ENCODE measurements at places on chromosomes 11 and 22. TPM values are rescaled to one million over a fixed set of nuclear protein-coding genes. Genes with fewer than 3 reads are reported as not detected.

The OR52E8 gene
- total RNA-seq, result not detected

The TRIM51 gene
- total RNA-seq, result not detected

The SPON1 gene
- 13.2 TPM for total RNA-seq

The IGLL1 gene
- not detected for total RNA-seq

The YPEL4 gene
- total RNA-seq, result 0.55 TPM

The MYOD1 gene
- not detected for total RNA-seq

The F2 gene
- not detected for total RNA-seq

The NCR3LG1 gene
- total RNA-seq, result 18.8 TPM

The FGF19 gene
- total RNA-seq, result 0.34 TPM

The PATE1 gene
- not detected for total RNA-seq

The OR8G5 gene
- not detected for total RNA-seq

The SMIM35 gene
- not detected for total RNA-seq

The LSP1 gene
- not detected for total RNA-seq

The BTBD18 gene
- not detected for total RNA-seq

The PHF5A gene
- total RNA-seq, result 88.9 TPM

The MMP13 gene
- not detected for total RNA-seq
